ENCODE measurements at places on chromosomes 16 and 17. TPM values are rescaled to one million over a fixed set of nuclear protein-coding genes. Genes with fewer than 3 reads are reported as not detected.

GRCh38 chr17:44911133-44912001 is 3.9 kb downstream of the GFAP start:
- peak; percentile 77 for DNase-seq

The CHTF8 gene
- 116 TPM for total RNA-seq

DNA sequence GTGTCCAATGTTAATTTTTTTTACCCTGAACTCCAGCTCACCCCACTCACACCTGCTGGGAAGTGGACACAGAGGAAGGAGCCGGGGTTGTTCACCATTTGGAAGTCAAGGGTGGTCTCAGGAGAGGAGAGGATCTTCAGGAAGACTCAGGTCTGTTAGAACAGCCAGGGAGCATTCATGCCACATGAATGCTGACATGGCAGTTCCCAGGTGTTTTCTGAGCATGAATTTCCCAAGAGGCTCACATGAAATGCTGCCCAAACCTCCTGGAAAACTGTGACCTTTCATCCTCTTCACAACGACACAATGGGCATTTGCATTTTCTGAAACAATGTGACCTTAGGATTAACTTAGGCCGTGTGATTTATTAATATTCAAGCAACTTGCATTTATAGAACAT is 2409.2 kb downstream of the TP53TG3F start:
- DNase-seq, result no peak

DNA sequence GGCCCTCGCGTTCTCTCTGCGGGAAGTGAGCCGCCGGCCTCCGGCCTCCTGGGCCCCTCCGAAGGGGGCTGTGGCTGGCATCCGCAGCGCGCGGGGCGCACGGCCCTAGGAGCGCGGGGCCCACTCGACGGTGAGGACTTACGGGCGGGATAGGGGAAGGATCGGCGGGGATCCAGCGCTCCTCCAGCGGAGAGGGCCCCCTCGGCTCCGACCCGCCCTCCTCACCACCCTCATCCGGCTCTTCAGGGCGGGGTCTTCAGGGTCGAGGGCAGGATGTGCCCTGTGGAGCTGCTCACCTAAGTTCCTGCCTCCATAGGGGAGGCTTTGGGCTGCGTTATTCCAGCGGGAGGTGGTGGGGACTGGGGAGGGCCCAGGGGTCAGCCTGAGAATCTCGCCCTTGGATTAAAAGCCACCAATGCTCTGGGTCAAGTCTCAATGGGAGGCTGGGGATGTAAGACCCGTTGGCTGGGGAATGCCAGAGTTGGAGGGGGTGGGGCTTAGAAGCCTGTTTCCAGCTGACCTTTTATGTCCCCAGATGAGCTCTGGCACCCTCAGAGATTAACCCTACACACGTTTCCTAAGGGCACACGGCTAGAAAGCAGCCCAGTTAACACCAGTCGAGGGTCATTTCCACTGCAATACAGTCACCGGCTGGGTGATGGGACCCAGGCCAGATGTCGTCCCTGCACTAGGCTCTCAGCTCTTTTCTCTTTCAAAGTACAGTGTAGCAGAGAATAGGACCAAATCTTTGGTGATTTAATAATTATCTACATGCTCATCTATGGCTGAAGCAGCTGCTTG is 13.4 kb downstream of the TBX2 start:
- no peak for DNase-seq

- DNase-seq, result no peak
Measured at GRCh38 chr17:78368854-78369495, 9.1 kb upstream of the SOCS3 start.

DNA sequence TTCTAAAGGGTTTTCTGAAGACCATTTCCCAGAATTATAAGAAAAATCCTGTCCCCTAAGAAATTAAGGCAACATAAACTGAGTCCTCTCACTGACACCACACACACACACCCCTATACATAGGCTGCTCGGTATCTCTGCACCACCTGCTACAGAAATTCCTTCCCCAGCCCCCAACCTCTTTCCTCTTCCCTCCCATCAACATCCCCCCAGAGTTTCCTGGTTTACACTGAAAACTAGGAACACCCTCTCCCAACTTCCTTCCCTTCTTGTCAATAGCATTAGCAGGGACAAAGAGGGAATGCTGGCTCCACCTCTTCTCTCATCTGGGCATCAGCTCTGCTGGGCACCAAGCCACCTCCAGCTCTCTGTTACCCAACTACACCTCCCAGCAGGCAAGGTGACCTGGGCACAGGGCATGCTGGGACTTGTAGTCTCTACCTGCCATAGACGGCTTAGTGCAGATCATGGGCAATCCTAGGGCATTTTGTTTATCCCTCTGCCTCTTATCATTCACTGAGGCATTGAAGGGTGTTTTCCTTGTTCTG is 15.7 kb downstream of the CAVIN1 start:
- DNase-seq, result peak; percentile 39

The OTOP3 gene
- not detected for total RNA-seq

- DNase-seq, result peak; percentile 4
Measured at GRCh38 chr17:77869665-77870132, 88.8 kb upstream of the TNRC6C start.

DNA sequence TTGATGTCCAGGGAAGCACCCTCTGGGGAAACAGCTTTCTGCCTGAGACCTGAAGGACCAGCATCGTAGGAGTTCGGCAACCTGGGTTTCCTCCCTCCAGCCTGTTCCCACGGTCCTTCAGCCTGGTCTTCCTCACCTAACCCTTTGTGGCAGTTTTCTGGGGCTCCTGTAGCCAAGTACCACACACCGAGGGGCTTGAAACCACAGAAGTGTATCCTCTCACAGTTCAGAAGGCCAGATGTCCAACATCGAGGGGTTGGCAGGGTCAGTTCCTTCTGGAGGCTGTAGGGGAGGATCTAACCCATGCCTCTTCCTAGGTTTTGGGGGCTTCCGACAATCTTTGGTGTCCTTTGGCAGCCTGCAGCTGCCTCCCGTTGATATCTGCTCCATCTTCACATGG is 381.0 kb upstream of the TNRC6C start:
- DNase-seq, result no peak

The TBC1D3 gene
- total RNA-seq, result not detected

DNA sequence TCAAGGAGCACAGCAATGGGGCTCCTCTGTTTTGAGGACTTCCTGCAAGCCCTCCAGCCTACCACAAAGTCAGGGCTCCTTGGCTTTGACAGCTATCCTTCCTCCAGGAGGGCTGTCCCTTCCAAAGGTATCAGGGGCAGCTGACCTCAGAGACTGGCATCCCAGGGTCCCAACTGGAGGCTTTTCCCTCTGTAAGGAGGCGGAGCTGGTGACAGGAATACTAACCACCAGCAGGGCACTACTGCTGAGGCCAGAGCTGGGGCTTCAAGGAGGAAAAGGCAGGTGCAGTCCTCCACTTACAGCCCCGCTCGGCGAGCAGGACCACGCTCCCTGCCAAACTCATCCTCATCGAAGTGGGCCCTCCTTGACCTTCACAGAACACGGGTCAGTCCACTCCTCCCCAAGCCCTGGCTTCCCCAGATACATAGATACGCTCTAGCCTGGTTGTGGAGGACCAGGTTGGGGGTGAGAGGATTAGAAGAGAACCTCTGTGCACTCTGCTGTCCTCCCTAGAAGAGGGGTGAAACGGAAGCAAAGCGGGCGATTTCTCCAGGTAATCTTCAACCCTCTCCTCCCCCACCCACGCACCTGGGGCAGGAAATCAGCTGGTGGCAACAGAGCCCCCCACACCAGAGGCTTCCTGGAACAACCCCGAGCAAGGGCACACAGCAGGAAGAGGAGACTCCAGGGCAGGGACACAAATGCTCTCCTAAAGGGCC is 20.5 kb downstream of the ST3GAL2 start:
- no peak for DNase-seq

- DNase-seq, result no peak
Measured at GRCh38 chr16:48628359-48628985, 18.5 kb upstream of the N4BP1 start.

The PMFBP1 gene
- 13.1 TPM for total RNA-seq

DNA sequence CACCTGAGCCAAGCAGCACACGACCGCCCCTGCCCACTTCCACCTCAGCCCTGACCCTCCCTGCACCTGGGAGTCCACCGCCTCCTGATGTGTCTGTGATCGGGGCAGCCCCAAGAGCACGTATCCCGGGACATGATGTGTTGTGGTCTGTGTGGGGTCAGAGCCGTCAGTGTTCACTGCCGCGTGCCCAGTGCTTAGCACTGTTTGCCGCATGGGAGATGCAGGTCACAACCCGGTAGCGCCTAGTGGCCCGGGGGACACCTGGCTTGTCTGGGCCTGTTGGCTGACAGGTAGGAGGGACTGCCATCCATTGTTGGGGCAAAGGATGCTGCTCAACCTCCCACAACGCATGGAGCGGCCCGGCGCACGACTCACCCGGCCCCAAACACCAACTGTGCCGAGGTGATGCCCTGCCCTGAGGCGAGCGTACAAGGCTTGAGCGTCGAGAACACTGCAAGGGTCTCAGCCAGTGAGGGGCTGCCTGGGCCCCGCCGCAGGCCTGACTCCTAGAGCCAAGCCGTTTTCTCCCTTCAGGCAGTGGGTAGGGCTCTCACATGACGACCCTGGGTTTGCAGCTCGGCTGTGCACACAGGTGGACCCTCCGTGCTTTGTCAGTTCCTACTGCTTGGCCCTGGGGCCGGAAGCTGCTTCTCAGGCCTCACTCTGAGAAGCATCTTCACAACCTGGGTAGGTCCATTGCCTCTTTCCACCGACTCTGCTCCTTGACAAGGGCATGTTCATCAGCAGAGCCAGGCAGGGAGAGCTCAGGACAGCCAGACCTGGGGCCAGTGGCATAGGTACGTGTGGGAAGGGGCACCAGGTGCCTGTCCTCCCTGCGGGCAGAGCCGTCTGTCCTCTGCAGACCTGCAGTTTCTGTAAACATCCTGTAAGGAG is 5.9 kb upstream of the C16orf95 start:
- peak; percentile 20 for DNase-seq

DNA sequence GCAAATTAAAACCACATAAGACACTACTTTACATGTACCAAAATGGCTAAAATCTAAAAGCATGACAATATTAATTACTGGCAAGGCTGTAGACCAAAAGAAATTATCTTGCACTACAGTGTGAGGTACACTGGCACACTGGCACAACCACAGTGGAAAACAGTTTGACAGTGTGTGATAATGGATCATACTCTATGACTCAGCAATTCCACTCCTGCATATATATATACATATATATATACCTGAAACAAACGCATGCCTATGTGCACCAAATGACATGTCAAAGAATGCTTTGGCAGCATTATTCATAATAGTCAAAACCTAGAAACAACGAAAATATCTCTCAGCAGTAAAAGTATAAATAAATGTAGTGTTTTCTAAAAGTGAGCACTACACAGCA is 4.6 kb upstream of the DYNLRB2 start:
- DNase-seq, result no peak

The SLC47A1 gene
- total RNA-seq, result not detected

The ZNF423 gene
- total RNA-seq, result 149 TPM

DNA sequence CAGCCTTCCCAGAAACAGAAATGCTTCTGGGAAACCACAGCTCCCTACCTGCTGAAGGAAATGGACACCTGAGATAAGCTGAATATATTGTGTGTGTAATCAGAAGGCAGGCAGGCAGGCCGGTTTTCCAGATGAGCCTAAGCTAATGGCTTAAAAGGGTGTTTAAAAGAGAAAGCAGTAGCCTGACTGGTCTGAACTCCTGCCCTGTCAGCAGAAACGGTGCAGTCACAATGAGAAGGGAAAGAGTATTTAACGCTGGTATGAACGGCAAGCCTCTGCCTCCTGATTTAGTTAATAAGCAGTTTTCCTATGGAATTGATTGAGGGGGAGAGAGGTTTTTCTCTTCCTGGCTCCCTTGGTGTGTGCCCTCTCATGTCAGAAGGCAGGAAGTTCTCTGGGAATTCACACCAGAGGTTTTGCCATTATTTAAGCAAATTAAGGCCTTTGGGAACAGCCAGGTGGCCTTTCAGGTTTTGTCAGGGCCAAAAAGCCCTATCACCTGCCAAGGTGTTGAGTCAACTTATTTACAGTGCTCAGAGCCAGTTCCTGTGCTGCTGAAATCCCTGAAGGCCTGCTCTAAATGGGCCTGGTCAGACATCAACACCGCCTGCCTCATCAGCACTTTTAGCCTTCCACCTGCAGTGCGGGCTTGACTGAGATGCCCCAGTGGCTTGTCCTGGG is 41.6 kb downstream of the CDH1 start:
- no peak for DNase-seq

The TP53TG3B gene
- total RNA-seq, result not detected

The BIRC5 gene
- total RNA-seq, result 14.5 TPM

- DNase-seq, result no peak
Measured at GRCh38 chr17:66429680-66430079, 127.3 kb downstream of the PRKCA start.

DNA sequence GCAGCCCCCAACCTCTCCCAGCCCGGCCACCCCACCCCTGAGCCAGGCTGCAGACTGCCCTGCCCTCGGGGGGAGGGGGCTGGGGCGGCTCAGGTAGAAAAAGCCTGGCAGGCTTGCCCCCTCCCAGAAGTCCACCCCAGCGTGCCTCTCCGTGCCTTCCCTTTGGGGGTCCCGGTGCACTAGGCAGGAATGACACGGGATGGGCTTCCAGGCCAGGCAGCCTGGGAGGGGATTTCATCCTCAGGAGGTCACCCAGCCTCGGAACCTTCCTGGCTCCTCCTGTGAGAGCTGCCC is 185.0 kb downstream of the NTN1 start:
- no peak for DNase-seq

The ADAMTS18 gene
- total RNA-seq, result 1.7 TPM

DNA sequence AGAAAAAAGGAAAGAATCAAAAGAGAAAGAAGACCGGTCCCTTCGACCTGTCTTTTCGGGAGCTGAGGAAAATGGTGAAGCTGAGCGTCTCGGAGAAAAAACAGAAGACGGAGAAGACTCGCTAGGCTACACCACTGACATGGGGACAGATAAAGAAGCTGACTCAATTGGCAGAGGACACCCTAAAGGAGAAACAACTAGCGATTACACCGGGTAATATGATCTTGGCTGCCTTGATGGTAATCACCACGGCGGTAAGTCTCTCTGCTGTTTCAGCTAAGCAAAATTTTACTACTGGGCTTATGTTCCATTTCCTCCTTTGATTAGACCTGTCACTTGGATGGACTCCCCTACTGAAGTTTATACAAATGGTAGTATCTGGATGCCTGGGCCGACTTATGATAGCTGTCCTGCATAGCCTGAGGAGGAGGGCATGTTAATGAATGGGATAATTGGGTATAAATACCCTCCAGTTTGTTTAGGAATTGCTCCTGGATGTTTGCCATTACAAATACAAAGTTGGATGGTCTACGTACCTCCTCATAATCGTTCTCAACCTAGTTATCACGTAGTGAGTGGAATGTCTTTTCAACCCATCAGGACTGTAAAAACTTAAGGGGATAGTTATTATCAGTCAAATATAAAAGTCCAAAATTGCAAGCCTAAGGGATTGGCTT is 24.1 kb downstream of the ALOX15B start:
- DNase-seq, result no peak

The FBXW10 gene
- total RNA-seq, result not detected

The SLC16A6 gene
- total RNA-seq, result 0.25 TPM

DNA sequence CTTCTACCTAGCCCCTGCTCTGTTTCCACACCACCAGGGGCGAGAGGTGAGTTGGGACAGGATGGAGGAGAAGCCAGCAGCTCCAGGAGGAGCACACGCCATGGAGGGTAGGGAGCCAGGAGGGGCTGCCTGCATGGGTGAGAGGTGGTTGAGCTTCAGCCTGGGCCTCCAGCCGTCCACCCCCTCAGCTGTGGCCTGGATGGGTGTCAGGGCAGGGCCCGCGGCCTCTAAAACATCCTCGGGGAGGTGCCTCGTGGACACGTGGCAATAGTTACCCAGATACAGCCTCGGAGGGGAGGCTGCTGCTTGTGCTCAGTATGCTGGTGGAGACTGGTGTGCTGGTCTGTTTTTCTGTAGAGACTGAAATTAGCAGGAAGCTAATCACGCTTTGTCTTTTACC is 104.7 kb upstream of the GSE1 start:
- DNase-seq, result no peak

All from glutamatergic neuron (in vitro differentiated cells).